Naive thymus-derived CD4-positive, alpha-beta T cell (primary cell): ENCODE measurements at places on chromosomes 7 and 10. TPM values are rescaled to one million over a fixed set of nuclear protein-coding genes. Genes with fewer than 3 reads are reported as not detected.

The CYP2C19 gene
- total RNA-seq, result not detected

DNA sequence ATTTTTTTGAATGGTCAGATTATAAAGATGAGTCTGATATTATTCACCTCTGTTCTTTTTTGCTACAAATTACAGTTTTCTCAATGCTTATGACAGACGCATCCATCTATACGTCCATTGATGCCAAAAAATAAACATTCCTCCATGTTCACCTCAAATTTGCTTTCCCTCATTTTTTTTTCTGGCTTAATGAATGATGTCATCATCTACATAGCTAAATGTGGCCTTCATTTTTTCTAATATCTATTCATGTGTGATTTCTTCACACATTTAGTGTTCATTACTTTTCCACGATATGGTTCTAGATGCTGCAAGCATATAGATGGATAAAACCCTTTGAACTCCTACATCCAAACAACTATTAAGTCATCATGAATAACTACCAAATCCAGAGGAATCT is 163.1 kb downstream of the MAGI2 start:
- no peak overlapping the region for H3K27ac ChIP-seq
- H3K36me3 ChIP-seq, result no peaks in the 10 kb centered on the region
- H3K4me1 ChIP-seq, result no peaks in the 10 kb centered on the region
- no peaks in the 10 kb centered on the region for H3K27me3 ChIP-seq

The CTBP2 gene
- 1.4 TPM for total RNA-seq

DNA sequence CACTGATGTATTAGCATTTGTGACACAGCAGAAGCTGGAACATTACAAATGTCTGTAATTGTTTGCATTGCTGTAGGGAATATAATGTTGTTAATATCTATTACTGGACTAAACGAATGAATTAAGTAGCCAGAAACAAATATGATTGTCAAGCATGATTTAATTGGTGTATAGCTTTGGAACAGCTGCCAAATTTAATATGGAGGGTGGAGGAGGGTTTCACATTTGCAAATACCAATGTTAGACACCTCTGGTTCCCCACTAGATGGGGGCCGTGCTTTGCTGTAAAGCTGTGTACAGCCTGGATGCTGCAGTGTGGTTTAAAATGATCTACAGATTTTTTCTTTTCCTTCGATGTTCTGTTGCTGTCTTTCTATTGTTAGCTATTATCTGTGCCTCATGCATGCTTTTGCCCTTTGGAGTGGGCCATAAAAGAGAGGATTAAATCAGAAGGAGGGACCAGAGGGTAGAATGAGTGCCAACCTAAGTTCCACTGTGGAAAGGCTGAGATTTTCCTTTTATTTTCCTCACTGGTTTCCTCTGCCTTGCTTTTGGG is 23.1 kb downstream of the DNAJB9 start:
- H3K27ac ChIP-seq, result no peak overlapping the region
- H3K4me3 ChIP-seq, result no peak overlapping the region
- H3K4me1 ChIP-seq, result no peaks in the 10 kb centered on the region

The VENTX gene
- 0.85 TPM for total RNA-seq

The GTPBP10 gene
- total RNA-seq, result 24.4 TPM

DNA sequence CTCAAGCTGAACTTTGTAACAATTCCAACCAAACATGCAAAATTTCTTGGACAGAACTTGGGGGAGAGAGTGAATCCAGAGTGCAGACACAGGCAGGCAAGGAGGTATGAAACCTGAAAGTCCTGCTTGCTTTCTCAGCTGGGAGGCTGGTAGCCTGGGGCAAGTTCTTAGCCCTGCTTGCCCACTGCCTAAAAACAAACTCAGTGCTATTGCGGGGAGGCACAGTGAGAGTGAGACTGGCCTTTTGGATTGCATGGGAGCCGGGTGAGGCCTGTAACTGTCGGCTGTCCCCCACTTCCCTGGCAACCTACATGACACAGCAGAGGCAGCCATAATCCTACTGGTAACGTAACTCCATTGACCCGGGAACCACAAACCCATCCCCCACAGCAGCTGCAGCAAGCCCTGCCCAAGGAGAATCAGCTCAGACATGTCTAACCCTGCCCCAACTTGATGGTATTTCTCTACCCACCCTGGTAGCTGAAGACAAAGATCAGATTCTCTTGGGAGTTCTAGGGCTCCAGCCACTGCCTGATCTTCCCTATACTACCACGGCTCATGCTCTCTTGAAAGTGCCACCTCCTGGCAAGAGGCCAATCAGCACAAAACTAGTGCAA is 663.6 kb downstream of the GRM8 start:
- no peaks in the 10 kb centered on the region for H3K4me1 ChIP-seq
- H3K27me3 ChIP-seq, result no peaks in the 10 kb centered on the region

DNA sequence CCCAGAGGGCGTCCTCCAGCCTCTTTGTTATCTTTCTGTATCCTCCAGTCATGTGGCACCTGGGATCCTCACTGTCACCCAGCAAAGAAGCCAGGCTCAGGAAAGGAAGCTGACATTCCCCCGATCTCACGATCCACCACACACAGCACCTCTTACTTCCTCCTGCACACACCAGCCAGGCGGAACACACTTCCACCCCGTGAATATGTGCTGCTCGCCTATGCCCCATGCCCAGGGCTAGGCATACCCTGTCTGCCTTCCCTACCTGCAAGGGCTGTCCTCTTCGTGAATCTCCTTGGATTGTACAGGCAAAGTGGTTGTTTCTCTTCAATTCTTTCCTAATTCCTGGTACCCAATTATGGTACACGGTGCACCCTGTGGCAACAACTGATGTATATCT is 191.0 kb downstream of the TNS3 start:
- H3K27me3 ChIP-seq, result no peaks in the 10 kb centered on the region
- no peak overlapping the region for H3K27ac ChIP-seq
- H3K36me3 ChIP-seq, result no peaks in the 10 kb centered on the region
- no peak for DNase-seq
- no peak overlapping the region for H3K4me3 ChIP-seq
- no peaks in the 10 kb centered on the region for H3K4me1 ChIP-seq

DNA sequence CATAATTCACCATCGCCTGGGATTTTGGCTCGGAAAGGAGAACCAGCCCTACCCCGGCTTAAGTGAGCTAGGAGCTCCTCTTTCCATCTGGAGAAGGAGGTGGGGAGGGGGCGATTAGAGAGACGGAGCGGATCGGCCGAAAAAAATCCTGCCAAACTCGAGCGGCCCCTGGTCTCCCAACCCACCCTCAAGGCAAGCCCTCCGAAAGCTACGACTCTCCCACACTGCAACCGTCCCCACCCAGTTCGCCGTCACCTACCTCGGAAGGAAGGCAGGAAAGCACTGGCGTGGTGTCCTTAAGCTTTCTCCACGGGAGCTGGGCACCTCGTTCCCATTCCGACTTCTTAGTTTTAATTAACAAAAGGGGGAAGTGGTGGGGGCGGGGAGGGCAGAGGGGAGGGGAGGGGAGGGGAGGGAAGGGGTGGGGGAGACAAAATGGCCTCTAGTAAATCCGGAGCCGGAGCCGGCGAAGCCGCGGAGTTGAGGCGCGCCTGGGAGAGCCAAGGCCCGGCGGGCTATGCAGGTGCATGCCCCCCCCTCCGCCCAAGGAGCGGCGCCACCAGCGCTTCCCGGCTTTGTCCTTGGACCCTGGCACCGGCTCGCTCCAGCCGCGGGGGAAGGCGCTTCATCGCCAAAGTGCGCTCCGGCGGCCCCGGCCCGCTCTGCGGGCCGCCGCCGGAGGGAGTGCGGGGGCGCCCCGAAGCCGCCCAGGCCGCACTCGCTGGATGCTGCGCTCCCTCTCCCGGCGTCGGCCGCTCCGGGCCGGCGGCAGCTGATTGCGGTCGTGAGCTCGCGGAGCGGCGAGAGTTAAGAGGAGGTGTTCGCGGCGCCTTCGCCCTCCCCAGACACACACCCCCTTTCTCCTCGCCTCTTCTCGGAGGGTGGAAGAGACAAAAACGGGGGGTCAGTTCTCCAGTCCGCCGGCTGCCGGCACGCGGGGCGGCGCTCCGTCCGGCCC is at the start of gene LRRC4:
TSS of gene LRRC4 (minus strand) at position 784 of the 958 bp plus-strand sequence. CDS start 797 bp downstream, outside the sequence.
- H3K27ac ChIP-seq, result no peak within 1 kb of the TSS
- no peaks in the 10 kb centered on the region for H3K4me1 ChIP-seq
- peak within 1 kb of the TSS; percentile 61 for H3K4me3 ChIP-seq
- H3K36me3 ChIP-seq, result no peaks in the 10 kb centered on the region

GRCh38 chr7:45102785-45103712 is 8.4 kb downstream of the TBRG4 start:
- no peaks in the 10 kb centered on the region for H3K4me1 ChIP-seq
- peak overlapping the region; percentile 6 for H3K27ac ChIP-seq
- no peaks in the 10 kb centered on the region for H3K27me3 ChIP-seq
- peaks cover 70% of the 10 kb centered on the region for H3K36me3 ChIP-seq

DNA sequence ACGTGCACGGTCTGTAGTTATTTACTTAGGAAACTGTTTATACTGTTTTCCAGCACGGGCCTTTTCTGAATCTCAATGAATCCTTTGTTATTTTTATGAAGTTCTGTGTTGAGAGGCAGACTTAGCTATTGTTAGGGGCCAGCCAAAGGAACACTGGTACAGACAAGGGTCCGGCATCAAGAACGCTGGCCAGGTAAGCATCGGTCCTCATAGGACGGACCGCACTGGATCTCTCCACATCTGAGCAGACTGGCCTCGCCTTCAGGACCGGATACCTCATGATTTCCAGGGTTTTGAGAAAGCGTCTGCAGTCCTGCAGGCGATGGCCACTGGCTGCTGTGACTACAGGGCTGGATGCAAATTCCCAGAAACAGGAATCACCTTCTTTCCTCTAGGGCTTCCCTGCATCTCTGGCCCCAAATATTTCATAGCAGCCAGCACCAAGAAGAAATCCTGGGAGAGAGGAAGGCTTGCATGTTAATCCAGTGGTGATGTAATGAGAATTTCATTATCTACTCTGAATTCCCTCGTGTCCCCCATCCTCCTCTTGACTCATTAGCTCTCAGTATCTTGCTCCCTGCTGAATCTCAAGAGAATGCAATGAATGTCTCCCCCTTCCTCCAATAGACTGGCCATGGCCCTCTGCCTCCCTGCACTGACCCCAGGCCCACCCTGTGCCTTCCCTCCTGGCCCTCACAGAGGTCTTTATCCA is 325.4 kb upstream of the NPVF start:
- H3K4me3 ChIP-seq, result no peak overlapping the region
- DNase-seq, result no peak
- H3K4me1 ChIP-seq, result no peaks in the 10 kb centered on the region
- no peaks in the 10 kb centered on the region for H3K36me3 ChIP-seq
- H3K27me3 ChIP-seq, result no peaks in the 10 kb centered on the region

- no peaks in the 10 kb centered on the region for H3K27me3 ChIP-seq
- no peaks in the 10 kb centered on the region for H3K36me3 ChIP-seq
- no peak overlapping the region for H3K27ac ChIP-seq
- no peak overlapping the region for H3K4me3 ChIP-seq
Observed at GRCh38 chr10:119315128-119316001, 108.0 kb downstream of the GRK5 start.

DNA sequence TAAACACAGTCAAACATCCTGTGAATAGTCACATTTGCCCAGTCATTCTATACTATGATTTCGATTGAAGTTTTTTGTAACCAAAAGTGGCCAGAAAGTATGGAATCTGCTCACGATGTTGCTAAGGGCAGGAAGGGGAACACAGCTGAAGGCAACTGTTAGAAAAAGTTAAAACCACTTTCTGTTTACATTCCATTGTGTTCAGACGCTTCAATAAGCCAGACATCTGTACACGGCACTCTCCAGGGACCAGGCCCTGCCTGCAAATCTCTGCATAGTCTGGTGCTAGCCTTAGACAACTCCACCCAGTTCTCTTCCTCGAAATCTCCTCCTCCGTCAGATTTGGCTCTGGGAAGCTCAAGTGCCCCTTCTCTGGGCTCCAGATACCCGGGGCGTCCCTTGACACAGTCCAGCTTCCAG is 17.1 kb upstream of the TMEM120A start:
- no peaks in the 10 kb centered on the region for H3K27me3 ChIP-seq
- peaks cover 15% of the 10 kb centered on the region for H3K4me1 ChIP-seq
- H3K27ac ChIP-seq, result no peak overlapping the region
- no peaks in the 10 kb centered on the region for H3K36me3 ChIP-seq
- no peak for DNase-seq
- H3K4me3 ChIP-seq, result no peak overlapping the region

DNA sequence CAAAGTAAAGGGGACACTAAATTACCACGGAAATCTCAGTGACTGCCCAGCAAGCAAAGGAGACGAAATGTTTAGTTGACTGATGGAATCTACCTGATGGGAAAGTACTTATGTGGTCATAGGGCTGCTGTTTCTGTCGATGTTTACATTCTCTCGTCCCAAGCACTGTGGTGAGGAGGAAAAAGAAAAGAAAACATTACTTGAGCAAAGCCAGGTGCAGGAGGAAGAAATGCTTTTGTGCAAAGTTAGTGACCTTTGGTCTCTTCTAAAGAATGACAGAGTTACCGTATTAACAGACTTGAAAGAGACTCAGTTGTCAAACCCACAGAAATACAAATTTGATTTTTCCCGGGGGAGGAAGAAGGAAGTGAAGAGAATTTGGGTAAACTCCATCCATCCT is 43.3 kb upstream of the FMC1 start:
- H3K36me3 ChIP-seq, result peaks cover 4% of the 10 kb centered on the region
- DNase-seq, result no peak
- no peak overlapping the region for H3K27ac ChIP-seq

The EMX2 gene
- total RNA-seq, result not detected

DNA sequence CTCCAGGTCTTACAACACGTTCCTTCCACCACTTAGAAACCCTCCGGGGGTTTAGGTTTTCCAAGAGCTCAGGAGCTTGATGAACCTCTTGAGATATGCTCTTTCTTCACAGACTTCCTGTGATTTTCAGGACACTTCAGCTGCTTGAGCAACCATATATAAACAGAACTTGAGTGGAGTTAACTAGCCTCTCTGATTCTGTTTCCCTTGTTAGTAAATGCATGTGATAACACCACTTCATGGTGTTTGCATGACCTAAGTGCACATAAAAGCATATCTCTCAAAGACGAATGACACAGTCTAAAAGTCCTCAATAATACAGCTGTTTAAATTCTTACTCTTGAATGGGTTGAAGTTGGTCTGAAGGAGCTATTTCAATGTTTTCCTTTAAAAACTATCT is 9.9 kb downstream of the PRR15 start:
- no peaks in the 10 kb centered on the region for H3K4me1 ChIP-seq
- no peak for DNase-seq
- no peak overlapping the region for H3K27ac ChIP-seq
- no peak overlapping the region for H3K4me3 ChIP-seq

The GIMAP4 gene
- 134 TPM for total RNA-seq

The ADCY1 gene
- 3.7 and 5.1 TPM in 2 replicates for total RNA-seq

DNA sequence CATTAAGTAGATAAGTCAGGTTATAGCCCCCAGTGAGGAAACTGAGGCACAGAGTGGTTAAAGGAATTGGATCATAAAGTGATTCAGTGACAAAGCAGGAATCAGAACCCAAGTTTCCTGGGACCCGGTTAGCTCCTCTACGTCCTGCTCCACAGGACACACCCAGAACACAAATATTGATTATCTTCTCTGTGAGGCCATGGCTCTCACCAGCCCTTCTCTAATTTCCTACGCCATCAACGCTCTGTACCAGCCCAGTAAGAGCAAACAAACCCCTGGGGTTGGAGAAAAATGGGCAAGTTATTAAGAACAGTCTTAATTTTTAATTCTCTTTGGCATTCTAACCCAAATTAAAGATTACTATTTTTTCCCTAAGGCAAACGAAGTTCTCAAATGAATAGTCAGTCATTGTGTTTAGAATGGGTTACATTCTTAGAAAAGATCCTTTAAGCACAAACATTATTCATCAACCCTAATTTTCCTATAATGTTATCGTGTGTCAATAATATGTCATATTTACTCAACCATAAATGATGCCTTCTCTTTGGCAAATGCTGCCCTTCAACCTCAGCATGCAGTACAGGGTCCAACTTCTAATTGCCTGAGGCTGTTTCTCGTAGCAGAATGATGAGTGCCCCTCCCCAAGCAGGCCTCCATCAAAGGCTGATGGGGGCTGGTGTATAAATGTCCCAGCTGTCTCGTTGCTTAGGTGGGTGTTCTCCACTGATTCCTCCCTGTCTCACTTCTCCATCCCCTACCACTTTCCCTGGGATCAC is 25.4 kb upstream of the TM9SF3 start:
- DNase-seq, result no peak
- H3K36me3 ChIP-seq, result peaks cover 3% of the 10 kb centered on the region
- no peak overlapping the region for H3K27ac ChIP-seq
- H3K4me1 ChIP-seq, result no peaks in the 10 kb centered on the region
